ENCODE measurements at places on chromosomes 5 and 9.

GRCh38 chr5:156042726-156043125, 284.2 kb upstream of the SGCD start:
- DNase-seq, result no peak

DNA sequence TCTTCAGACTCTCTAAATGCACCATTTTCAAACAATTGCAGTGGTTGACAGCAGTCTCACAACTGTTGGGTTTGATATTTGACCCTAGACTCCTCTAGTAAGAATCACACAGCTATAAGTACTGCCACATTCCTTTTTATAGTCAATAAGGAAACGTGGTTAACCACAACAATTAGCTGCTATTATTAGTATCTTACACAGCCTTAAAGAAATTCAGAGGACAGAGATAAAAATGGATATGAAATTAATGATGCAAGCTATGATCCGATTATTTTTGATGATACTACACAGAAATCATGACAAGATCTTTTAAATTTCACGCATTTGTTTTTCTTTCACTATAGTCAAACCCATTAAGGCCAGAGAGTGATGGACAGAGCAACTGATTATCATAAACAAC, 288.6 kb upstream of the C9orf72 start:
- DNase-seq, result no peak

GRCh38 chr5:79053321-79053720, 16.2 kb downstream of the DMGDH start:
- no peak for DNase-seq

GRCh38 chr9:110748251-110748893, 79.8 kb downstream of the MUSK start:
- DNase-seq, result no peak

GRCh38 chr5:39478863-39479262, 54.1 kb upstream of the DAB2 start:
- no peak for DNase-seq

- DNase-seq, result no peak
These were observed 323.3 kb downstream of the MAN2A1 start for GRCh38 chr5:110013017-110013416.

- DNase-seq, result no peak
These were observed 188.2 kb downstream of the CRB2 start for GRCh38 chr9:123544007-123544827.

GRCh38 chr5:14510156-14510734, 71.3 kb upstream of the OTULINL start:
- no peak for DNase-seq

GRCh38 chr5:6869677-6870076, 156.4 kb downstream of the TENT4A start:
- DNase-seq, result no peak

GRCh38 chr5:131640043-131640856, 5.2 kb upstream of the RAPGEF6 start:
- DNase-seq, result no peak

All from NCI-H2107 (cell line).